ENCODE measurements at places on chromosomes 1 and 21.

GRCh38 chr1:101069158-101069557 lies 43.6 kb upstream of the DPH5 start:
- DNase-seq, result no peak

DNA sequence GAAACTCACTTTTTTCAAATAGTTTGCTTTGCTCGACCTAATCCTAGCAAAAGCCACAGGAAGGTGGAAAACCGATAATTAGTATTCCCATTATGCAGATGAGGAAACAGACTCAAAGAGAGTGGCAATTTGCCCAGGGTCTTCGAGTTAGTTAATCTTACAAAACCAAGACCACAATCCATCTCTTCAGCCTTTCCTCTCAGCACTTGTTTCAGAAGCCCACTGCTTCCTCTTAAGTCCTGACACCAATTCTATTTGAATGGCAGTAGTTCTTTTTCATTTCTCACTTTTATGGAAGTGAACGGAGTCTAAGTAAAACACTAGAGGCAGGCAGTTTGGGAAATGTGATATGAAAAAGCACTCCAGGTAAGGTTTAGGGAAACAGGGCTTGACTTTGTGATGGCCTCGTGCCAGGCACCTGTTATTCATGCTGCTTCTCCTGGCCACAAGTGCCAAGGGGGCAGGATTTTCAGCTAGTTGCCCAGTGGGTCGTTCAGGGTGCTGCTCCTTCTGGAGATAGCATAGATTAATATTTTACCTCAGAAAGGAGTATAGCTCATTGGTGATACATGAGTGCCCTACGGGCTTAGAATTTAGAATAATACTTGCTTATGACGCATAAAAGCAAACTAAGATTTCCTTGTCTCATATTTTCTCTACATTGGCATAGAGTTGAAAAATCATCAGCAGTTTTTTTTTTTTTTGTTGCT lies 76.6 kb upstream of the NRIP1 start:
- DNase-seq, result no peak

DNA sequence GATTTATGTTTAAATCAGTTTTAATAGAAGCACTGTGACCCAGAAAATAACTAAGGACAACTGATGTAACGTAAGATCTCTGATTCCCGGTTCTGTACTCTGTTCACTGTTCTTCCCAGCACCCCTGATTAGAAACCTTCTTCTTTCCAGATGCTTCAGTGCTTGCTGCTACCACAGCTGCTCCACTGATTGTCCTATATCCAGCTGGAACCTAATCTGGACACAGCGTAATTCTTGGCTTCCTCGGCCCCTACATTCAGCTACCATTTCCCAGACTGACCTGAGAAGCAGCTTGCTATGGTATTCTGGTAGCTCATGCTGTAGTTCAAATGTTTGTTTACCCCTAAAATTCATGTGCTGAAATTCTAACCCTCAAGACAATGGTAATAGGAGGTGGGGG lies 302.7 kb downstream of the GRIK1 start:
- DNase-seq, result no peak

DNA sequence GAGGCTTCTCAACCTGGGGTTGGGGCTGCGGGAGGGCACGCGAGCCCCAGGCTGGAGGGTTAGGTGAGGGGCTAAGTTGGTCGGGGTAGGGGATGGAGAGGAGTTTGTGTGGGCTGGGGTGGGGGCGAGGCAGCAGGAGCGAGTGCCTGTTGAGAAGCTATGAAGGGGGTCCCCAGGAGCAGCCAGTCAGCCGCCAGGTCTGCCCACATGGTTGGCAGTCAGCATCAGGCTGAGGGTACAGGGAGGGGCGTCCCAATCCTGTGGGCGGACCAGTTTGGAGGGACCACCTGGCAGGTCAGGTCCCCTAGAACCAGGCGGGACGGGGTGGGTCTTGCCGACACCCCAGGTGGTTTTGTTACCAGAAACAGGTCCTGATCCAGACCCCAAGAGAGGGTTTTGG lies 400 bp upstream of the TRIM17 start:
- no peak for DNase-seq

- peak; percentile 75 for DNase-seq
Measured at GRCh38 chr1:92910081-92910480, 51.2 kb downstream of the DIPK1A start.

- DNase-seq, result no peak
Measured at GRCh38 chr1:153661111-153661708, 2.7 kb downstream of the SNAPIN start.

- no peak for DNase-seq
Measured at GRCh38 chr21:40618191-40618973, 228.6 kb downstream of the DSCAM start.

GRCh38 chr1:28927648-28928313 lies 13.4 kb downstream of the EPB41 start:
- no peak for DNase-seq

GRCh38 chr21:38413958-38414548 lies 84.2 kb downstream of the ERG start:
- no peak for DNase-seq

- no peak for DNase-seq
Measured at GRCh38 chr1:78054559-78054958, 8.8 kb downstream of the GIPC2 start.

DNA sequence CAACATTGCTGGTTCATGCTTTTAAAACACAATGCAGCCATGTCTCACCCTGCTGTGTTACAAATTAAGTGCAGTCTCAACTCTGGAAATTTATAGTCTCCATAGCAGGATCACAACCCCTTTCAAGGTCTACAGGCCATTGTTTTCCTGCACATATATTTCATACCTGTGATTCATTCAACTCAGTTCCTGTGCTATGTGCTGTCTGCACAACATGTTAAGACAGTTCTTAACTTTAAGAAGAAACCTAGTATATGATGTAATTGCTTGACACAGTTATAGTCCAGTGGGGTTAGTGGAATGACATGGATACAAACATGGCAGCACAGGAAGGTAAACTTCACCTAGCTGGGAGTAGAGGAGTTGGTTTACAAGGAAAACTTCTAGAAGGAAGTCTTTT lies 106.4 kb downstream of the IFI44 start:
- DNase-seq, result peak; percentile 69

- no peak for DNase-seq
Measured at GRCh38 chr1:21818656-21819055, 6.6 kb downstream of the LDLRAD2 start.

GRCh38 chr1:32501865-32502264 lies 37.0 kb downstream of the ZBTB8B start:
- DNase-seq, result no peak

- DNase-seq, result peak; percentile 78
Measured at GRCh38 chr1:37478451-37478881, 4.1 kb downstream of the ZC3H12A start.

GRCh38 chr21:35840197-35840799 lies 220.0 kb downstream of the SETD4 start:
- peak; percentile 59 for DNase-seq

- no peak for DNase-seq
Measured at GRCh38 chr1:230979952-230980351, 1.1 kb downstream of the ARV1 start.
